Ovary (tissue), 10 donors: ENCODE measurements at places on chromosomes 6 and 20. TPM values are rescaled to one million over a fixed set of nuclear protein-coding genes. Genes with fewer than 3 reads are reported as not detected.

- no peaks in the 10 kb centered on the region for H3K27me3 ChIP-seq
- DNase-seq = no peak
- H3K27ac ChIP-seq = no peak overlapping the region
- no peaks in the 10 kb centered on the region for H3K4me1 ChIP-seq
- no peak overlapping the region for H3K4me3 ChIP-seq
- H3K36me3 ChIP-seq = no peaks in the 10 kb centered on the region
Measured at GRCh38 chr6:144689503-144690040, 404.4 kb downstream of the UTRN start.

- no peaks in the 10 kb centered on the region for H3K27me3 ChIP-seq
- H3K27ac ChIP-seq = no peak overlapping the region
- no peaks in the 10 kb centered on the region for H3K36me3 ChIP-seq
- no peak for DNase-seq
- no peaks in the 10 kb centered on the region for H3K4me1 ChIP-seq
Measured at GRCh38 chr6:160226118-160226591, 32.5 kb downstream of the SLC22A2 start.

- no peaks in the 10 kb centered on the region for H3K36me3 ChIP-seq
- no peaks in the 10 kb centered on the region for H3K4me1 ChIP-seq
- no peaks in the 10 kb centered on the region for H3K27me3 ChIP-seq
- no peak overlapping the region for H3K27ac ChIP-seq
- no peak overlapping the region for H3K4me3 ChIP-seq
- no peak for DNase-seq
Measured at GRCh38 chr6:112883095-112883494, 536.0 kb downstream of the RFPL4B start.

DNA sequence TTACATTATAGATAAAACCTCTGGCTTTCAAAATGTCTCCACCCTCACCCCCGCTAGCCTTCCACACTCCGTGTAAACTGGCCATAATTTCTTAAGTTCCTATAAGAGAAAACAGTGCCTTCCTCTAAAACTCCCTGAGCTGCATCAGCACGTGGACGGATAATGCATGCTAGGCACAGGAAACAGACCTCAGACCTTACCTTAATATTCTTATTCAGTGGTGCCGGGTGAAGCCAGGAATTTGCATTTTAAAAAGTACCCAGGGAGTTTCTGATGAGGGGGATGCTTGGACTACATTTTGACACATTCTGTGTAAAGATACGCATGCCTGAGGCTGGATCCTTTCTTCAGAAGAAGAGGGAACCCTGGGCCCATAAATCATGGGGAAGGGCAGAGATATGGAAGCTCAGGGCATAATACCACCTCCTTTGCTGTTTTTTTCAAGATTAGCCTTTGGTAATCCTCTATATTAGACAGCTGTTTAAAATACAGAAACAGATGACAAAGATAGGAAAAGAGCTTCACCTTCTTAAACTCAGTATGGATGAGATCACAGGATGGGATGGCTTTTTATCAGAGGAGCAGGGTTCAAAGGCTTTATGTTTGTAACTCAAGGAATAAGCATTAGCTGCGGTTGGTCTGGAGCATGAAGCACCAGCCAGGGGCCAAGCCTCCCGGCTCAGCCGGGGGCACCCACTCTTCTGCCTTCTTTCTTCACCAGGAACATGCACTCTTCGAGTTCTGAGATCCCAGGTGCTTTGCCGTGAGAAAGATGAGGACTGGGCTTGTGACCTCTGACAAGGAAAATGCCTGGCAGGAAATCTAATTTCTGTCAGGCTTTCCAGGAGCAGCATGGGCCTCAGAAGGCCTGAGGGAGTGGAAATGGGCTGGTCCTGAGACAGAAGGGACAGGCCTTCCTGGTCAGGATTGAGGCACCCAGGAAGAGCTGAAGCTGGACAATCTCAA, 218.1 kb upstream of the SOX4 start:
- no peaks in the 10 kb centered on the region for H3K36me3 ChIP-seq
- DNase-seq = no peak
- H3K4me3 ChIP-seq = no peak overlapping the region

BCAS1 gene
- total RNA-seq = 0.51 TPM

ECT2L gene
- 0.12 TPM for total RNA-seq

TP53INP2 gene
- total RNA-seq = 15.2 TPM

SEL1L2 gene
- total RNA-seq = 0.73 TPM

VSX1 gene
- total RNA-seq = 0.96 TPM

PRDM13 gene
- not detected for total RNA-seq

CBFA2T2 gene
- 29.8 TPM for total RNA-seq

ENPP3 gene
- total RNA-seq = 0.88 TPM
